Motor neuron (in vitro differentiated cells): ENCODE measurements at places on chromosomes 2 and 18. TPM values are rescaled to one million over a fixed set of nuclear protein-coding genes. Genes with fewer than 3 reads are reported as not detected.

The ABCG8 gene
- total RNA-seq, result 0.17 and 0.23 TPM in 2 replicates

The FBXO15 gene
- 0.26 and 1.4 TPM in 2 replicates for total RNA-seq

The NEB gene
- 4.0 and 4.9 TPM in 2 replicates for total RNA-seq

The L3MBTL4 gene
- 3.6 and 3.9 TPM in 2 replicates for total RNA-seq

The ECEL1 gene
- total RNA-seq, result 0.13 and 0.54 TPM in 2 replicates
